Occipital lobe (tissue), 3 donors: ENCODE measurements at places on chromosomes 3 and 15.

GRCh38 chr3:135134684-135135075 lies 339.6 kb downstream of the EPHB1 start:
- no peak for DNase-seq

DNA sequence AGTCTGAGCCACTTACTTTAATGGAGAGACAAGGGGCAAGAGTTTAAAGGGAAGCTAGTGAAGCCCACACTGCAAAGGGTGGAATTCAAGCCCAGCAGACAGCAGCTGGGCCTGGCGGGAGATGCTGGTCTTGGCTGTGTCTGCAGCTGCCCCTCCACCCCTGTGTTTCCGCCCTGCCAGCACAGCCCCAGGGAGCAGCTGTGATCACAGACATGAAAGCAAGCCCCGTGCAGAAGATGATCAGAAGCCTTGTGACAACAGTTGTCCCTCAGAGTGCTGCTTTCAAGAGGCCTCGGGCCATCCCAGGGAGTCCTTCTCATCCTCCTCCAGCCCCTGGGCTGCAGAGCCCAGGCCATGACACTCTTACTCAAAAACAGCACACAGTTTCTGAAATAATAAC lies 24.1 kb upstream of the SLC6A1 start:
- DNase-seq: peak; percentile 31

DNA sequence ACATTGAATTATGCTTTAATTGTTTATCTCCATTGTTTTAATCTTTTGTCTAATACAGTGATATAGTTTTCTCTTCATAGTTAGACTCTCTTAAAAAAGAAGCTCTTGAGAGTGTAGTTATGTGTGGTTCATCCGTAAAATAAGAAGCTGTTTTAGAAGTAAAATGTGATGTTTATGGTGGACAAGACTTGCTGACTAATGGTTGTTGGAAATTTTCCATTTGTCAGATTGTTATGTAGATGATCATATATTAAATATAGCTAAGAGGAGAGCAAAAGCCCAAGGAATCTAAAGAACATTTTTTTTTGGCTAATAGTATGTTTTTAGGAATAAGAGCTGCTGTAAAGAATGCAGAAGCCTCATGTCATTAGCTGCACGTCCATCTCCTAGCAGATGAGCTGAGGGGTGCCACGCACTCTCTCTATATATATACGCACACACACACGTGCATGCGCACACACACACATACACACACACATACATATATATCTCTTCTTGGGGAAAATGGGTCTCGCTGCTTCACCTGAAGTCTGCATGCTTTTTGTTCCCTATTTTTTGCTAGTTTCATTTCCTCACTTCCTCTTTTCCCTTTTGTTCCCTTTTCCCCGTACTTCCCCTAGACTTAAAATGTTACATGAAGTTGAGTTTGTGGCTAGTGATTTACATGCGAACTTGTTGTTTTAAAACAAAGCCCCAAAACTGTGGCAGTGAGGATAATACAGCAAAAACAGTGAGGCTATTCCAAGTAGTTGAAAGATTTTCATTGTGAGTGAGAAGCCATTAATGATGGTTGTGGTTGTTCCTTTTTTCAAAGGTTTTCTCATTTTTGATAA lies 107.8 kb downstream of the MBNL1 start:
- peak; percentile 10 for DNase-seq

- no peak for DNase-seq
Measured at GRCh38 chr15:50353251-50353974, 1.6 kb downstream of the GABPB1 start.

DNA sequence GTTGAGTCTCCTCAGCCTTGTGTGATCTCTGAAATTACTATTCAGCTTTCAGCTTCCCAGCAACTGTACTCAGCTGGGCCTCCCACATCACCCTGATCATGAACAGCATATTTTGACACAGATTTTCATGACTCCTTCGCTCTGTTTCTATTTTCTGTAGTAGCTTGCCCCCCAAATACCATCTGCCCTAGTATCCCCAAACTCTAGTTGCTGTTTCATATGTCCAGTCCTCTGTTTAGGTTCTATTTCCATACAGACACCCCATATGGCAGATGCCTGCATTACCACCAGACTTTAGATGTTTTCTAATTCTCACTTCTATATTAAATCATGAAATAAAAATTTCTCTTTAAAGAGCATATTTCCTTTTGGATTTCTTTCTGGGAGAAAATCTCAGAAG lies 217.2 kb upstream of the ARPP21 start:
- no peak for DNase-seq

GRCh38 chr3:134374105-134374790 lies at the start of gene AMOTL2:
Gene AMOTL2 (minus strand): TSS chr3:134374447. CDS start chr3:134371433, 3,014 bp downstream.
- DNase-seq: peak; percentile 77
